ENCODE measurements at places on chromosomes 7 and 10.

GRCh38 chr10:75018251-75018650 lies 93.2 kb upstream of the SAMD8 start:
- no peak overlapping the region for H3K27ac ChIP-seq
- no peaks in the 10 kb centered on the region for H3K36me3 ChIP-seq
- DNase-seq, result no peak

- H3K27me3 ChIP-seq, result no peaks in the 10 kb centered on the region
- H3K36me3 ChIP-seq, result no peaks in the 10 kb centered on the region
- H3K4me1 ChIP-seq, result no peaks in the 10 kb centered on the region
- DNase-seq, result no peak
- H3K27ac ChIP-seq, result no peak overlapping the region
Observed at GRCh38 chr7:114342431-114343179, 72.0 kb upstream of the FOXP2 start.

DNA sequence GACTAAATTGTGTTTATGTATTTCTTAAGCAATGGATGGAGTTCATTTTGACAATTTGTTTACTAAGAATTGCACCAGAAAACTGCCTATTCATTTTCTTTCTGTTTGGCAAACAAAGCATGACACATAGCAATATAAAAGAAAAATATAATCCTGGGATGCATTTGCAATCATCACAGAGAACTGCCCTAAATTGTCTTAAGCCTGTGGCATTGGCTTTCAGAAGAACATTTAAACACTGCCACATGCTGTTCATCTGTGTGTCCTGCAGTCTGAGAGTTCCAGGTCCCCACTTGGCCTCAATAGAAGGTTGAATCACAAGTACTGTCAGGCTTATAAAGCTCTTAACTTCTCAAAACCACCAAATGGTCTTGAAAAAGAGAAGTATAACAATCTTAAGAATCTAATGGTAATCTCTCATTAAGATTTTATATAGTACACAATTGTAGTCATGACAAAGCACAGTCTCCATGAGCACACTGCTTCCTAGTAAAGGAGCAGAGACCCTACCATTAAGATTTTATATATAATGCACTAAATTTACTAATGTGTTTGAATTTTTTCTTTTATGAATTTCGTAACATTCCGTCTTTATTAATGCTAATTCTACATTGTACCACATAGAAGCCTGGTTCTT lies 29.9 kb downstream of the RNLS start:
- H3K27ac ChIP-seq, result no peak overlapping the region
- no peaks in the 10 kb centered on the region for H3K36me3 ChIP-seq
- no peak for DNase-seq

GRCh38 chr7:71661671-71662224 lies 529.8 kb downstream of the GALNT17 start:
- DNase-seq, result no peak
- H3K36me3 ChIP-seq, result peaks cover 27% of the 10 kb centered on the region
- H3K4me1 ChIP-seq, result no peaks in the 10 kb centered on the region
- H3K27ac ChIP-seq, result no peak overlapping the region
- no peak overlapping the region for H3K4me3 ChIP-seq

DNA sequence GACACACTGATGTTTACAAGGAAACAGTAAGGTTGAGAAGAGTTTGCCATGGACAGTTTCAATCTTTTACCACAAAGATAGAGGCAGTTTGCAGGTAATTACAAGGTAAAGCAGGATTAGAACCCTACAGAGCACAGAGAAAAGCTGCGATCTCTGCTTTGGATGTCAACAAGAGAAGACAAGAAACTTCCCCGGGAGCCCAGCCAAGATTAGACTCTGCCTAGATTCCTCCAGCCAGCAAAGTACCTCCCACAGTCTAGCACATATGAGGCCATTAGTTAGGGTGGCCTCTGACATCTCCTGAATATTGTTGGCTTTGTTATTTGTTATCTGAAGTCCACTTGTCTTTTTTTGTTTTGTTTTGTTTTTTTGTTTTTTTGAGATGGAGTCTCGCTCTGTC lies 178.1 kb downstream of the CALN1 start:
- no peaks in the 10 kb centered on the region for H3K27me3 ChIP-seq
- no peaks in the 10 kb centered on the region for H3K36me3 ChIP-seq
- H3K27ac ChIP-seq, result no peak overlapping the region
- no peak for DNase-seq
- no peak overlapping the region for H3K4me3 ChIP-seq
- no peaks in the 10 kb centered on the region for H3K4me1 ChIP-seq

DNA sequence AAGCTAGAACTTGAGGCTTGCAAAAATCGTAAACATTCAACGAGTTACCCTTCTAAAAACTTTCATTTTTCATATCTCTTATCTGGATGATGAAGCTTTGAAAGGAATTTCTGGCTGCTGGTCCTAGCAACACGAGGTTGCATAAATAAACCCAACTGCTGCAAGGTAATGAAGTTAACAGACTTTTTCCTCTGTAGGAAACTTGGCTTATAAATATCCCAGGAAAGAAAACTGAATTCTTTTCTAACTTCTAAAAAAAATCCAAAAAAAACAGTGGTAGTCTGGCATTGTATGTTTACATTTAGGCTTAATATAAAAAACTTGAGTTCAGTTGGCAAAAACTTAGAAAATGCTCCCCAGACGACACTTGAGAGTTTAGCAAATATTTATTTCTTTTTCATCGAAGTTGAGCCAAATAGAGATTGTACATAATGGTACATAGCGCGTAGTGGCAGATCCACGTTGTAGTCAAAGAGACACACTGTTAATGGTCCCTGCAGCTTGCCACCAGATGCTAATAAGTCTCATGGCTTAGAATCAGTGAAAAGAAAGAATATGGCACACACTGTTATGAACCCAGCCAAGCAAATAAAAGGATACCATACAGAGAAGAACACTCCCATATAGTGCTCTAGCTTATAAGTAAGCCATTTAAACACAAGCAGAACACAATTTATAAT lies 200.3 kb upstream of the PCLO start:
- no peaks in the 10 kb centered on the region for H3K27me3 ChIP-seq
- no peaks in the 10 kb centered on the region for H3K4me1 ChIP-seq
- H3K27ac ChIP-seq, result no peak overlapping the region

GRCh38 chr7:18572154-18572553 lies 76.6 kb downstream of the HDAC9 start:
- H3K27ac ChIP-seq, result no peak overlapping the region
- H3K4me3 ChIP-seq, result no peak overlapping the region
- H3K27me3 ChIP-seq, result no peaks in the 10 kb centered on the region

DNA sequence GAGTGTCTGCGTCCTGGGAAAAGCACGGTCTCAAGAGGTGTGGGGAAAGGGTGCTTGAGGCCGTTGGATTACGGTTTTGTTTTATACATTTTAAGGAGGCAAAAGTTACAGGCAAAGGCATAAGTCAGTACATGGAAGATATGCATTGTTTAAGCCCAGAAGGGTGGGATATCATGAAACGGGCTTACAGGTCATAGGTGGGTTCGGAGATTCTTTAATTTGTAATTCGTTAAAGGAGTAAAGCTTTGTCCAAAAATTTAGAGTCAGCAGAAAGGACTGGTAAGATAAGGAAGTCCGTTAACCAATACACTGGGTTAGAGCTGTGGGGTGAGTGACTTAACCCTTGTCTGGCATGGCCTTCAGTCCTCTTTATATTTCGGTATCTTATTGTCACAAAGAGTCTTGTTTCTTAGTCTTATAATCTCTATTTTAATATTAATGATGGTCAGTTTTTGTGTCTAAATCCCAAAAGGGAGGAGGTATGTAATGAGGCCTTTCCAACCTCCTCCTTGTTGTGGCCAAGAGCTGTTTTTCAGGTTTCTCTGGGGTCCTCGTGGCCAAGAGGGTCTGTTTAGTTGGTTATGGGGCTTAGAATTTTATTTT lies 12.7 kb downstream of the TSPAN14 start:
- H3K4me3 ChIP-seq, result no peak overlapping the region
- H3K36me3 ChIP-seq, result peaks cover 8% of the 10 kb centered on the region
- H3K27ac ChIP-seq, result no peak overlapping the region
- no peaks in the 10 kb centered on the region for H3K27me3 ChIP-seq
- DNase-seq, result no peak
